ENCODE measurements at places on chromosomes 4 and X.

DNA sequence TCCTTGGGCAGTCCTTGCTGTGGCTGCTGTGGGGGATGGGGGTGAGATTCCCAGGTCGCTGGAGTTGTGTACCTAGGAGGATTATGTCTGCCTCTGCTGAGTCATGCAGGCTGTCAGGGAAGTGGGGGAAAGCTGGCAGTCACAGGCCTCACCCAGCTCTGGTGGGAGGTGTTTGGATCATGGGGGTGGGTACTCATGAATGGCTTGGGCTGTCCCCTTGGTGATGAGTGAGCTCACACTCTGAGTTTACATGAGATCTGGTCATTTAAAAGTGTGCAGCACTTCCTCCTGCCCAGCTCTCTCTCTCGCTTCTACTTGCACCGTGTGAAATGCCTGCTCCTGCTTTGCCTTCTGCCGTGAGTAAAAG is 24.6 kb upstream of the PDLIM3 start:
- no peak for DNase-seq

DNA sequence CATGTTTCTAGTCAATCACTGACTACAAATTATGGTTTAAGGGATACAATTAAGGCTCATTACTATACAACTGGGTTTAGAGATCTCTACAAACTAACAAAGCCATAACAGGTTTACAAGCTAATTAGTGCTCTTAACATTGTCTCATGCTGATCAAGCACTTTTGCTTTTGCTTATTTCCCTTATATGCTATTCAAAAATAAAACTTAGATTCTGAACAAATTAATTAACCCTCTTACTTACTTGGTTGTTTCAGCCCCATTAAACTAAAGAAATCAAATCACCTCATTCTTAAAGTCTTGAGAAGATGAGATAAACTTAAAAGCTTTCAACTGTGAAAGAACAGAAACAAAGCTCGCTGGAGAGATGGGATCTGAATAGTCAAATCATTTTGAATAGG is 2024.5 kb upstream of the ADGRL3 start:
- no peak for DNase-seq

DNA sequence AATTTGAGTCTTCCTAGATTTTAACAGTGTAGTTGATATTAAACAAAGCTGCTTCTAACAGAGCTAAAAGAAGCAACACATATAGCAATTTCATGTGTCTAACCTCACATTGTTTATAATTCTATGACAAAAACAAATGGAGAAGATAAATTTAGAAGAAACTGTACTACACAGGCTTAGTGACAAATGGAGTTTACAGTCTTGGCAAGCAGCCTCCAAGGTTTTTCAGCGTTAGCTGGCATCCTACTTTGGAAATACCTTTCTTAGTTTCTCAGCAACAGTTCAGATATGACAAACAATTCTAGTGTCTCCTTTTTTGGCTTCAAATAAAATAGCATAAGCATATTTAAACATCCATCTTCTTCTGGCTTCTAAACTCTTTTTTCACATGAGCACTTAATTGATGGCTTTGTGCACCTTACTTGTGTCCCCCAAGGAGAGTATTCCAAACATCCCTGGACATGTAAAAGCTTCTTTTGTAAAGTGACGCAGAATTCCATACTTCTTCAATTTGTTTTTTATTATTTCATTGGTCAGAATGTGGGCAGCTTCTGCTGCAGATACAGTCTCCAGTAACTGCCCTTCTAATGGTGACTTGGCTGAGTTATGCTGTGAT is 249.8 kb downstream of the ANTXR2 start:
- no peak for DNase-seq

GRCh38 chr4:89123451-89123851 is 12.1 kb downstream of the TIGD2 start:
- DNase-seq = no peak

Data from activated naive CD4-positive, alpha-beta T cell treated with anti-CD3 and anti-CD28 coated beads, Interleukin-2, amount 50 U/mL, for 16 hours (primary cell).